Dorsolateral prefrontal cortex (tissue), 122 donors: ENCODE measurements at places on chromosomes 7 and 10. TPM values are rescaled to one million over a fixed set of nuclear protein-coding genes. Genes with fewer than 3 reads are reported as not detected.

EGR2 gene
- 2.5 TPM for total RNA-seq

STEAP1B gene
- total RNA-seq = 5.8 TPM

AGAP3 gene
- 462 TPM for total RNA-seq

PPP1R17 gene
- total RNA-seq = 0.64 TPM

VWA2 gene
- total RNA-seq = 2.1 TPM
